ENCODE measurements at places on chromosomes 16 and 17. TPM values are rescaled to one million over a fixed set of nuclear protein-coding genes. Genes with fewer than 3 reads are reported as not detected.

CES5A gene
- total RNA-seq: not detected

KRTAP17-1 gene
- total RNA-seq: not detected

SERPINF2 gene
- total RNA-seq: 0.45 TPM

GRCh38 chr16:67548265-67549126 lies 13.8 kb upstream of the CTCF start:
- H3K4me3 ChIP-seq: peak overlapping the region; percentile 65
- H3K36me3 ChIP-seq: peaks cover 18% of the 10 kb centered on the region
- peaks cover 19% of the 10 kb centered on the region for H3K4me1 ChIP-seq
- H3K27ac ChIP-seq: peak overlapping the region; percentile 93
- no peaks in the 10 kb centered on the region for H3K27me3 ChIP-seq

DNA sequence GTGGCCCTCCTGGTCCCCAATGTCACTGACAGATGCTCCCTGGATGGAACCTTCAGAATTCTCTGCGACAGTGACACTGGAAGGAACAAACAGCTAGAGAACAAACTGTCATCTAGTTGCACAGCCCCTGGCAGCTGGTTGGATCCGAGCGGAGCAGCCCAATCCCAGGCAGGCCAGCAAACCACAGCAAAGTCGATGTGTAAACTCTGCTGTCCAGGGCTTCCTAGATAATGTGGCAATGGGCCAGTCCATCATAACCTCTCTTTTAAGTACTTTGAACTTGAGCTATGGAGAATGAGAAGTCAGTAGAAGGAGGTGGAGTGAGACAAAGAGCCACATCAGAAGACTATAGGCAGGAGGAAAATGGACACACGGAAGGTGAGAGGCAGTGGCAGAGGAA lies 323.0 kb downstream of the CBLN1 start:
- H3K4me1 ChIP-seq: no peaks in the 10 kb centered on the region
- H3K36me3 ChIP-seq: no peaks in the 10 kb centered on the region
- no peak overlapping the region for H3K4me3 ChIP-seq
- no peaks in the 10 kb centered on the region for H3K27me3 ChIP-seq
- no peak for ATAC-seq

GRCh38 chr16:88681709-88682451 lies 4.4 kb downstream of the SNAI3 start:
- peak overlapping the region; percentile 76 for H3K27ac ChIP-seq
- peak; percentile 73 for ATAC-seq
- peak overlapping the region; percentile 75 for H3K4me3 ChIP-seq
- H3K27me3 ChIP-seq: no peaks in the 10 kb centered on the region
- H3K4me1 ChIP-seq: peaks cover 17% of the 10 kb centered on the region

- H3K4me1 ChIP-seq: no peaks in the 10 kb centered on the region
- no peak overlapping the region for H3K4me3 ChIP-seq
- H3K27me3 ChIP-seq: no peaks in the 10 kb centered on the region
- no peak overlapping the region for H3K27ac ChIP-seq
- no peak for ATAC-seq
Measured at GRCh38 chr16:49763826-49764225, 92.1 kb downstream of the ZNF423 start.

DNA sequence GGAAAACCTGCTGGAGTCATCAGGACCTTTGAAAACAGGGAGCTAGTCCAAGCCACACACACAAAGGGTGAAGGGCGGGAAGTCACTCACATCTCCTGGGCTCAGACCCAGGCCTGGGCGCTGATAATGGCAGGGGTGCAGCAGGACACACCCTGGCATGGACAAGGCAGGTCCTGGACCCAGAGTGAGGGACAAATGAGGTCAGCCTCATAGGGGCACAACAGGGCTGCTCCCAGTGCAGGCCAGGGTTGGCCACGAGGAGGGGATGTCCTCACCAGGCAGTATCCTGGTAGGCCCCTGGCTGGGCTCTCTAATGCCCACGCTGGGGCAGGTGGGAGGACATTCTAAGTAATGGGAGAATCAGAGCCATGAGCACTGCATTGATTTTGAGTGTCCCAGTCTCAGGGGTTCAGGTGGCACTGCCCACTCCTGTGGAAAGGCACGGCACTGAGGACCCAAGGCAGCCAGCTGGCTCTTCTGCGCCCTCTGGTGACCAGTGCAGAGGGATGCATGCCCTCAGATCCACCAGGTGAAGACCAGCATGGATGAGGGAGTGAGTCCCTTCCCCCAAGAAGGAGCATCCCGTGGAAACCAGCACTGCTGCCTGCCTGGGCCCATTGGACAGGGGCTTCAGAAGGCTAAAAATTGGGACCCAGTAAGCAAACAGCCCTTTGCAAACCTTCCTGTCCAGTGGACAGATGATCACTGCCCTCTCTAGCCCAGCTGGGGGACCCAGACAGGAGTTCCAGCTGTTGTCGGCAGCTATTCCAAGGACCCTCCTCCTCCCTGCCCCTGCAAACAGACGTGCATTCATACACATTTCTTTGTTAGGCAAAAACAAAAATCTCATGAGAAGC lies 23.4 kb upstream of the SREBF1 start:
- no peaks in the 10 kb centered on the region for H3K36me3 ChIP-seq
- ATAC-seq: peak; percentile 91
- H3K27ac ChIP-seq: no peak overlapping the region
- no peak overlapping the region for H3K4me3 ChIP-seq
- peaks cover 13% of the 10 kb centered on the region for H3K4me1 ChIP-seq
- H3K27me3 ChIP-seq: no peaks in the 10 kb centered on the region

DNA sequence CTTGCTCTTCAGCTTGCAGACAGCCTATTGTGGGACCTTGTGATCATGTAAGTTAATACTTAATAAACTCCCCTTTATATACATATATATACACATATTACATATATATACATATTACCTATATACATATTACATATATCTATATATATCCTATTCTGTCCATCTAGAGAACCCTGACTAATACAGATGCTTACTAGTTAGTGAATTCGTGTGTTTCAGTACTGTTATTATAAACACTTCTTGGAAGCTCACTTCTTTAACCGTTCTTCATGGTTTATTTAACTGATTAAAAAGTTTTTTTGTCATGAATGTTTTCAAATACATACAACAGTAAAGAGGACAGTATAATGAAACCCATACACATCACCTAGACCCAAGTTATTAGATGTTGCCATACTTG lies 12.6 kb downstream of the ORC6 start:
- ATAC-seq: peak; percentile 11
- H3K36me3 ChIP-seq: peaks cover 16% of the 10 kb centered on the region
- H3K4me1 ChIP-seq: no peaks in the 10 kb centered on the region
- H3K27me3 ChIP-seq: no peaks in the 10 kb centered on the region

GRCh38 chr17:72517413-72518158 lies 396.8 kb downstream of the SOX9 start:
- H3K36me3 ChIP-seq: no peaks in the 10 kb centered on the region
- no peak for ATAC-seq
- no peak overlapping the region for H3K4me3 ChIP-seq
- H3K27me3 ChIP-seq: peaks cover 6% of the 10 kb centered on the region
- H3K4me1 ChIP-seq: no peaks in the 10 kb centered on the region

GRCh38 chr17:14091367-14091766 lies 22.1 kb downstream of the COX10 start:
- H3K4me1 ChIP-seq: peaks cover 16% of the 10 kb centered on the region
- H3K4me3 ChIP-seq: no peak overlapping the region
- no peak overlapping the region for H3K27ac ChIP-seq
- no peak for ATAC-seq
- H3K36me3 ChIP-seq: peaks cover 35% of the 10 kb centered on the region

DNA sequence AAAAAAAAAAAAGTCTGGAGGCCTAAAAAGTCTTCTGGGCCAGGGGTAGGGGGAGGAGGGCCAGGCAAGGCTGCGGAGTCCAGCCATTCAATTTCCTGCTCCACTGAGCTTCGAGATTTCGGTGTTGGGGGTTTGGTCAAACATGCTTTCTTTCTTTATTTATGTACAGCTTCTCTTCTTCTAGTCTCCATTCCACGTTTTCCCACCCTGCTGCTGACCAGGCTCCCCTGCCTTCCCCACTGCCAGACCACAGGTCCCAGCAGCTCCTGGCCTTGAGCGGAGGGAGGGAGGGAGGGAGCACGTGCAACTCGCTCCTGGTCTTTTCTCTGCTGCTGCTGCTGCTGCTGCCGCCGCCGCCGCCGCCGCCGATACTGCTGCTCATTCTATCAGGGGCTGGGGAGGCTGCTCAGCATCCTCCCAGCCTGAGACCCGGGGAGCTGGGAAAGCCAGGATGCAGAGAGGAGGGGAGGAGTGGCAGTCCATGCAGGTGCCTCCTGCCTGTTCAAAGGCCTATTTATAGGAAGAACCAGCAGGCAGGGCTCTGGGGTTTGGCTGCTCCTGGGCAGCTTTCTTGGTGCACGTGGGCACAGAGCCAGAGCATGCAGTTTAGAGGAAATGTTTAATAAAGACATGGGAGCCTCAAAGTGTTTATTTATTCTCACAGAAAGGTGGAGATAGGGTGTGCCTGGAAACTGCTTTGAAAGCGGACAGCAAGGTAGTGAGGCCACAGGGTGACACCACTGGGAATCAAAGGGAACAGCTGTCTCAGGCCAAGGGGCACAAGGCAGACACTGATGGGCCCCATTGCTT lies 23.4 kb upstream of the ZFHX3 start:
- peaks cover 31% of the 10 kb centered on the region for H3K27me3 ChIP-seq
- H3K4me3 ChIP-seq: peak overlapping the region; percentile 40
- H3K27ac ChIP-seq: no peak overlapping the region
- peaks cover 6% of the 10 kb centered on the region for H3K4me1 ChIP-seq
- H3K36me3 ChIP-seq: no peaks in the 10 kb centered on the region

GRCh38 chr17:51946311-51946710 lies 212.2 kb downstream of the CA10 start:
- H3K4me3 ChIP-seq: no peak overlapping the region
- no peaks in the 10 kb centered on the region for H3K4me1 ChIP-seq
- no peaks in the 10 kb centered on the region for H3K36me3 ChIP-seq
- H3K27me3 ChIP-seq: peaks cover 24% of the 10 kb centered on the region
- H3K27ac ChIP-seq: no peak overlapping the region
- no peak for ATAC-seq

DNA sequence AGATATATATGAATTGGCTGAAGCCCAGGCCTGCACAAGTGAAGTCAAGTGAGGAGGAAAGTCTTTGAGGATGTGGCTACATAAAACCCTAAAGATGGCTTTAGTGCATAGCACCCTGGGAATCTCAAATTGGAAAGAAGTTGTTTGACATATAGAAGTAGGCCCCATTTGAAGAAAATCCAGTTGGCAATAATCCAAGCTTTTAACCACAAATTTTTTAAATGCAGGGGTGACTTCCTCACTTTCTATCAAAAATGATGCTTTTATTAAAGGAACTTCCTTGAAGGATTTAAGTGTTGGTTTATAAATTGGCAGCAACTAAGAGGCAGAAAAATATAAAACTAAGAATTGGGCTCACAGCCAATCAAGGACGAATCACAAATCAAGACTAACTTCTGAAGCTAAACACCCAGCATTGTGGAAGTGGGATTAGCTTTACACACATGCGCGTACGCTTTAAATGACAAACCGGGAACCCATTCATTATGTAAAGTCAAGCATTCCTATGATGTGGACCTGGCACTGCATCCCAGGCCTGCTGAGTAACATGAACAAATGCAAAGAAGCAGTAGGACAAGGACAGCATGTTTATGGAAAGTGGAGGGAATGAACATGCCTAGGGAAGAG lies 63.3 kb downstream of the NOG start:
- no peaks in the 10 kb centered on the region for H3K4me1 ChIP-seq
- ATAC-seq: no peak
- no peaks in the 10 kb centered on the region for H3K27me3 ChIP-seq
- no peaks in the 10 kb centered on the region for H3K36me3 ChIP-seq

GRCh38 chr16:67386861-67387455 lies 6.3 kb downstream of the TPPP3 start:
- no peak overlapping the region for H3K27ac ChIP-seq
- H3K4me1 ChIP-seq: peaks cover under 1% of the 10 kb centered on the region
- H3K27me3 ChIP-seq: peaks cover under 1% of the 10 kb centered on the region
- ATAC-seq: no peak

DNA sequence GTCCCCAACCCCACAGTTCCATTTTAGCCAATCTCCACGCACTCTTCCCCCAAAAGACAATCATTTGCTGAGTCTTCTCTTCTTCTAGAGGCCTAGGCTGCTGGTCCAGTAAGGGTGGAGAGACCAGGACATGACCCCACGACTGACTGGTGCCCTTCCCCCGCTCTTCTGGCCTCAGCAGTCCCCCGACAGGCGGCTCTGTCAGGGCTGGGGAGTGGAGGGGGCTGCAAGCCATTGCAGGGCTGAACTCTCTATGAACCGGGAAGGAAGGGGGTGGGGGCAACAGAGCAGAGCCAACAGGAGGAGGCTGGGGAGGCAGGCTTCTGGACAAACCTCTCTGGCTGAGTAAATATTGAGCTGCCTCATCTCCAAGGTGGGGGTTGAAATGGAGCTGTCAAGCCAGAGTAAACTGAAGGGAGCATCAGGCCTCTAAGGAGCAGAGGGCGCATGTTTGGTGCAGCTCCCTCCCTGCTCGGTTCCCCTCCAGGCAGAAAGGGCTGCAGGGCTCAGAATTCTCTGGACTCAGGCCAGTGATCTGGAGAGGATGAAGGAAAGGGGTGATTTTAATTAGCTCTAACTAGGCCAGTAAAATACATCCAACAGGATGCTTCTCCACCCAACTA lies 8.7 kb downstream of the HOXB1 start:
- H3K36me3 ChIP-seq: no peaks in the 10 kb centered on the region
- no peak for ATAC-seq
- H3K4me3 ChIP-seq: no peak overlapping the region

DNA sequence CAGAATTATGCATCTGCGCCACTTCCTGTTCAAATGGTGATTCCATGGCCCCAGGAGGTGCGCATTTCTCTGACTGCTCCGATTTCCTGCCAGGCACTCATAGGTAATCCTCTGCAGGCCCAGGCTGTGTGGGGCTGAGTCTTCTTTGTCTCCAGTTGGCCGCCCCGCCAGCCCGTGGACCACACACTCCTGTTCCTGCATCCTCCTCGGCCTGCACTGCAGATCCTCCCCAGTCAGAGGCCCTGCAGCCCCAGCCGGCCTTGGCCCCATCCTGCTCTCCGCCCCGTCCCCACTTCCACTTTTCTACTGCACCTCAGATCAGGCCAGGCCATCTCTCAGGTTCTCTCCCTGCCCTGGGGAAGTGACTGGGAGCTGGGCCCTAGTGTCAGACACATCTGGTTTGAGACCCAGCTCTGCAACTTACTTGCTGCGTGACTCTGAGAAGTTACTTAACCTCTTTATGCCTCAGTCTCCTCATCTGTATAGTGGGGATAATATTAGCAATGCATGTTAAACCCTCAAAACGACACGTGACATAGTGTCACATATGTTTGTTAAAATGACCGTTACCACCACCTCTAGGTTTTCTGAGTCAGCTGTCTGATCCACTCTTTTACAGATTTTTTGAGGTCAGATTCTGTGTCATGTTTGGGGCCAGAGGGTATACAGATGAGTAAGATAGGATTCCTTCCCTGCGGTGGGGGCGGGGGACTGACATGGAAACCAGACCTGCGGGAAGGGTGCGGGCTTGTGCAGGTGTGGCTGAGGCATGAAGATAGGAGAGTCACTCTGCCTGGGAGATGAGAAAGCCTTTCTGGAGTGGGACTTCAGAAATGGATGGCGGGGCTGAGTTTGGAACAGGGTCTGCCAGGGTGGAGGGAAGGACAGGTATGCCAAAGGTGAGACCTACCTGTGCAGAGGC lies 12.8 kb downstream of the RAB11FIP4 start:
- H3K4me3 ChIP-seq: no peak overlapping the region
- no peak overlapping the region for H3K27ac ChIP-seq
- peak; percentile 69 for ATAC-seq
- H3K4me1 ChIP-seq: no peaks in the 10 kb centered on the region
- peaks cover 5% of the 10 kb centered on the region for H3K27me3 ChIP-seq

- H3K4me1 ChIP-seq: peaks cover 4% of the 10 kb centered on the region
- H3K4me3 ChIP-seq: no peak overlapping the region
- no peak overlapping the region for H3K27ac ChIP-seq
Measured at GRCh38 chr16:117379-118365, 20.8 kb downstream of the NPRL3 start.

All from activated T-helper 17 cell treated with anti-CD3 and anti-CD28 coated beads, Interleukin-2, amount 50 U/mL, for 72 hours (primary cell).